CD4-positive, alpha-beta T cell treated with Interleukin-10 for 1 hour (primary cell): ENCODE measurements at places on chromosomes 5 and 9.

GRCh38 chr9:91532325-91532724, 108.7 kb upstream of the NFIL3 start:
- no peak for DNase-seq

DNA sequence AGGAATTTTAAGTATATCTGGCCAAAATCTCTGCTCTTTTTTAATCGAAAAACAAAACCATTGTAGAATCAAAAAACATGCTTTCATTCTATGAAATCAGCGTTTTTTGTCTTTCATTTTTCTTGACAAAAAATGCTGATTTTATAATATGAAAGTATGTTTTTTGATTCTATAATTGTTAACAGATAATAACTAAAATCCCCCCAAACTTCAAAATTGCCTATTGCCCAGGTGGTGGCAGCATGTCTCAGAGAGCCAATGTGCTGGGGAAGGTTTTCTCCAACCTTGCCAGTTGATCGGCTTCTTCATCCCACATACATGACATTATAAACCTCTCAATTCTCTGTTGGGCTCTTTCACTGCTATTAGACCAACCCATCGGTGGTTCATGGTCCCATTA, 5.1 kb upstream of the SMIM15 start:
- no peak for DNase-seq

GRCh38 chr5:101860563-101860962, 435.5 kb downstream of the SLCO4C1 start:
- no peak for DNase-seq

DNA sequence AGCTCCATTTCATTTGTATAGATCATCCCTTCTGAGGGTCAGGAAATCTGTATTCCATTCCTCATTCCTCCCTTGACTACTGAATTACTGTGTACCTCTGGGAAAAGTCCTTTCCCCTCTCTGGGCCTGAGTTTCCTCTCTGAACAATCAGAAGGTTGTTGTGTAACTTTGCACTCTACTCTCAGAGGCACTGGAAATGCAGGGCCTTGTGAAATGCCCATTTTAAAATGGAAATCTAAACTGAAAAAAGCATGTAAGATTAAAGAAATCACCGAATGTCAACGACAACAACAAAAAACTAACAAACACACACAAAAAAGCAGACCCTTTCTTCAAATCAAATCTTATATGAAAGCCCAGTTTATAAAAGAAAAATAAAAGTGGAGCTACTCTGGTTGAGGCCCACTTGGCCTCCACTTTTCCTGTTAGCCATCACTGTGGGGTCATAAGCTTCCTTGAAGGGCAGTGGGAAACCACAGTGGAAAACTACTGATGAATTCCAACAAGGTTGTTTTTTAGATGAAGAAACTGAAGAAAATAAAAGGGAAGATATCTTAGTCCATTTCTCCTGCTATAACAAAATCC, 21.6 kb upstream of the GRPEL2 start:
- DNase-seq: no peak

DNA sequence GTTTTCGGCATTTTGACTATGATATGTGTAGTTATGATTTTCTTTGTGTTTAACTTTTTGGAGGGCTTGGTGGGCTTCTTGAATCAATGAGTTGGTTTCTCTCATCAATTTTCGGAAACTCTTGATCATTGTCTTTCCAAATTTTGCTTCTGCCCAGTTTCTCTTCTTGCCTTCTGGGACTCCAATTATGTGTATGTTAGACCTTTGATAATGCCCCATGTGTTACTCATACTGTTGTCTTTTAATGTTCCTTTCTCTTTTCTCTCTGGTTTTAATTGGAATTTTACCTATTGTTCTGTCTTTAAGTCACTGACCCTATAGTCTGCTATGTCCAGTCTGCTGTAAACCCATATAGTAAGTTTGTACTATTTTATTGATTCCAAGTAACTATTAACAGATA, 41.5 kb downstream of the KCNIP1 start:
- DNase-seq: no peak

GRCh38 chr9:16505199-16505598, 365.3 kb downstream of the BNC2 start:
- no peak for DNase-seq

- no peak for DNase-seq
Measured at GRCh38 chr5:175146733-175147132, 297.2 kb downstream of the DRD1 start.

DNA sequence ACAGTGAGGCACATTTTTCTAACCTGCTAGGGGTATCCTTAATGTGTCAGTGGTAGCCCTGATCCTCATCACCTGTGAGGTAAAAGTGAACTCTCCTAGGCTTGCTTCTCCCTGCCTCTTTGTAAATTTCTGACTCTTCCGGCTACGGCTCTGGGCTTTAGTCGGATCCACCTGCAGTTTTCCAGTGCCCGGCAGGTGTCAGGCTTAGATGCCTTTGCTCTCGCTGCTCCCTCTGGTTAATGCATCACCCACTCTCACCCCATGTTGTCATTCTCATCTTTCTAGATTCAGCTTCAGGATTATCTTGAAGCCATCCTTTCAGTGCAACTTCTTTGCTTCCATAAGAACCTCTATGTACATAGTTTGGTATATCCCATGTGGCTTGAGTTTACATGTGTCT, 3.6 kb downstream of the CEP78 start:
- no peak for DNase-seq

DNA sequence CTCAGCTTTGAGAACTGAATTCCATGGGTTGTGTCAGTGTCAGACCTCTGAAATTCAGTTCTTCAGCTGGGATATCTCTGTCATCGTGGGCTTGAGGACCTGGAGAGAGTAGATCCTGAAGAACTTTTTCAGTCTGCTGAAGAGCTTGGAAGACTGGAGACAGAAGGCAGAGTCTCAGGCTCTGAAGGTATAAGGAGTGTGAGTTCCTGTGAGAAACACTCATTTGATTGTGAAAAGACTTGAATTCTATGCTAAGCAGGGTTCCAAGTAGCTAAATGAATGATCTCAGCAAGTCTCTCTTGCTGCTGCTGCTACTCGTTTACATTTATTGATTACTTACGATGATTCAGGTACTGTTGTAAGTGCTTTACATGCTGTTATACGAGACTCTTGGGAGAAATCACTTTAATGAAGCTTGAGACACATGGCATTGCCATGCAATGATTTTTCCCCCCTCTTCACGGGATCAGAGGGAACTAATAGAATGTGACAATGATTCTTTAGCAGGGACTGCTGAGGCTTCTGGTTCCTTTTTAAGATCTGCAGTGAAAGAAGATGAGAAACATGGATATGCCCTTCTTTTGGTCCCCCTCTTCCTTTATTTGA, 63.8 kb downstream of the PTTG1 start:
- DNase-seq: no peak

GRCh38 chr9:106954974-106955850, 92.2 kb downstream of the ZNF462 start:
- no peak for DNase-seq

DNA sequence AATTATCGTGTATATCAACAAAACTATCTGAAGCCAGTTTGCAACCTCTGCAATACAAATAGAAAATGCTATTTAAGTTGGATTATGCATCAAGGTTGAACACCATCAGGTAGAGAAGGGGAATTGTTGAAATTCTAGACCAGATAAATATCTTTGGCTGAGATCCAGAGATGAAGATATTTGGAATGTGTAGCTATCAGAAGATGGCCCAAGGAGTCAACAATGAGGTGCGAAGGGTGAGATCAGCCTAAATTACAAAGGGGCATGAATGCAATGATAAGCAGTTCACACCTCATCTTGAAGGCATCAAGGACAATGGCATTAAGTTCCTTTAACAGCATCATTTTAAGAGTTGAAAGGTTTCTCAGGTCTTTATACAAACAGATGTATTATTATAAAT, 572.1 kb upstream of the DMAC1 start:
- DNase-seq: no peak

GRCh38 chr5:43065387-43065947, 25.3 kb upstream of the ANXA2R start:
- DNase-seq: peak; percentile 55

GRCh38 chr5:59893429-59894227, at the start of gene PDE4D:
PDE4D (minus strand) TSS chr5:59893726.
- DNase-seq: no peak

DNA sequence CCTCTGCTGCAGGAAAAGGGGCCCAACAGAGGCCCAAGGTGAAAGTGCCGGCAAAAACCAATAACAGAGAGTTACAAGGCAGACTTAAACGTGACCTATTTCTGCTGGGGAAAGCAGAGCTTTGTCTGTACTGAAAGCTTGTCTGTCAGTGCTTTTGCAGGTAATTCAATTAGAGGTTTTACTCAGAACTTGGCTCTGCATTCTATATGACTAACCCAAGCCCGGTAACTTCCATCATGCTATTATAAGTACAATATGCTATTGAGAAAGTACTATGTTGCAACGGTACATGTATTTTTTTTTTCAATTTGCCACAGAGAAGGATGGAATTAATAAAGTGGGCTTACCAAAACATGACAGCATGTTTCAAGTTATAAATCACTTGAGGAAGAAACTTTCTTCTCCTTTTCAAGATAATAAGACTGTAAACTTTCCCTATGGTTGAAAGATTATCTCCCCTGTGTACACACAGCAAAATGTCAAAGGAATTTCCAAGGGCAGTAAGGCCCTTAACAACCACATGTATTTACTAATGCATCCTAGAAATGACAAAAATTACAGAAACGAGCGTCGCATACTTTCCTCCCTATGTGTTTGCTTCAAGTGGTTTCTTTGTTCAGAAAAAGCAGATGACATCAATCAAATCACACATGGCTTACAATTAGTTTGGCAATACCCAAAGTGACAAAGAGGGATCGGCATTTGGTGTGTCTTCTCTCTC, 282.4 kb downstream of the EFNA5 start:
- DNase-seq: peak; percentile 23

GRCh38 chr9:111759762-111760639, 34.7 kb downstream of the SHOC1 start:
- peak; percentile 79 for DNase-seq

DNA sequence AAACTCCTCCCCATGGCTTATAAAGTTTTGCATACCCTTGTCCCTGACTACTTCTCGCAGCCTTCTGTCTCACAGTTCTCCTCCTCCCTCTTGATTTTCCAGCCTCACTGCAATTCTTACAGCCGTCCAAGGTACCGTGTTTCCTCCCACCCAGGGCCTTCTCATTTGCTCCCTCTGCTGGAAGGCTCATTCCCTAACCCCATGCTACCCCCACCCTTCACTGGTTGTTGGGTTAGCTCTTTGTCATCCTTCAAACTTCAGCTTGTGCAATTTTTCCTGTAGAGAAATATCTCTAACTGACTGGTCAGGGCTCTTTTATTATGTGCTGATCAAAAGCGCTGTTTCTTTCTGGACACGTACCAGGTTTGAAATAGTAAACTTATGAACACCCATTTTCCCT, 329.2 kb downstream of the EBF1 start:
- no peak for DNase-seq

- DNase-seq: no peak
Measured at GRCh38 chr9:128912270-128912853, 8.4 kb upstream of the PHYHD1 start.

DNA sequence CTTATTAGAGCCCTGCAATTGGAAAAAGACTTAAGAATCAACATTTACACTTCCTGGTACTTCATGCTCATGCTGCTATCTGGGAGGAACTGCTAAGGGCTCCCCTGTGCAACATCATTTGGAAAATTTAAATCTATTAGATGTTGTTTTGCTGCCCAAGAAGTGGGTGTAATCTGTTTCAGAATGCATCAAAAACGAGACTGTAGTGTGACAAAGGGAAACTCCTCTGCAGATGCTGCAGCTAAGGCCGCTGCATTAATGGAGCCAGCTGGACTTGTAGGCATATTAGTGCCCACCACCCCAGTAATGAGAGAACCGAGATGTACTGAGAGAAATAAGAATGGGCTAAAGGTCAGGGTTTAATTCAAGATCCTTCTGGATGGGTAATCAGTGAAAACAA, 11.1 kb upstream of the PAIP1 start:
- no peak for DNase-seq

DNA sequence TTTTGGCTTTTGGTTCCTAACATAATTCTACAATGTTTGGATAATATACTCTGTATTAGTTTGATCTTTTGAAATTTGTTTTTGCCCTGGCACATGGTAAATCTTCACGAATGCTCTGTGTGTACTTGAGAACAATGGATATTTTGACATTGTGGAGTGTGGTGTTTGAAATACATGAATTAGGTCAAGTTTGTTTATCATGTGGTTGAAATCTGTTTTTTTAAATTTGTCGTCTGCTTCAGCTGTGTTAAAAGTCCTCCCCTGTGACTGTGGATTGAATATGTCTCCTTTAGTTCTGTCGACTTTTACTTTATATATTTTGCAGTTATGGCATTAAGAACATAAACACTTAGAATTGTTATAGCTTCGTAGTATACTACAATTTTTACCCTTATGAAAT, 60.3 kb downstream of the DUSP1 start:
- no peak for DNase-seq

DNA sequence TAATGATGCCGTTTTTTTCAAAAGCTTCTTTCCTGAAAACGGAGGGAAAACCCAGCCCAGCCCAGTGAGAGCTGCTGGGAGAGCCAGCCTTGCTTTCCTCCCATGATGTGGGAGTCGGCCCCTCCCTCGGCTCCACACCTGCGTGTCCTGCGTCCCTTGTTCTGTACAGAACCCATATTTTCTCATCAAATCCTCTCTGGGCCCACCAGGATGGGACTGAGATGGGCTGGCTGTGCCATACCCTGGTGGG, 8.9 kb downstream of the FLT4 start:
- DNase-seq: no peak

GRCh38 chr5:10337107-10337506, 16.4 kb upstream of the MARCHF6 start:
- no peak for DNase-seq

DNA sequence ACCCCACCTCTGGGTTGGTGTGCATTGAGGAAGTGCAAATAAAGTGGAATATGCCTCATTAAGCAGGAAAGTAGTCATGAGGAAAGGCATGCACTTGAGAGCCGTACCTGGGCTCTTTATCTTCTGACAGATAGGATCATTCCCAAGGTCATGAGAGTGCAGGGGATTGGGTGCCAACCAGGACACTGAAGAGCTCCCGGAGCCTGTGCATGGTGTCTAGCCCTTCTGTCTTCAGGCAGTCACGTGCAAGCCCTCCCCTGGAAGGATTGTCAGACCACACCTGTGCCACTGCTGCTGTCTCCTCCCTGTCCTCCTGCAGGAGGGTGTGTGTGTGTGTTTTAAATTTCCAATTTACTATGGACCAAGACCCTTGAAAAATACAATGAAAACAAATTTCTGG, 69.6 kb downstream of the PDE8B start:
- no peak for DNase-seq

DNA sequence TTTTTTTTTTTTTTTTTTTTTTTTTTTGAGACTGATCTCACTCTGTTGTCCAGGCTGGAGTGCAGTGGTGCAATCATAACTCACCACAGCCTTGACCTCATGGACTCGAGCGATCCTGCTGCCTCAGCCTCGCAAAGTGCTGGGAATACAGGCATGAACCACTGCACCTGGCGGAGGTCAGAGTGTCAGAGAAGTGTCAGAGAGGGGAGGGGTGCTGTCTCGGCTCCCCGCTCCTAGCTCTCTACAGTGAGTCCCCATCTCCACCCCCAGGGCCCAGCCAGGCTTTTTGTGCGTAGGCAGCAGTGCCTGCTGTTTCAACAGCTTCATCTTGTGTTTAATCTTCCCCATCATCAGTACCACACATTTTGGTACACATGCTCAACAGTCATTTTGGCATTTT, 38.3 kb downstream of the SAR1B start:
- DNase-seq: no peak
